Stimulated activated CD8-positive, alpha-beta memory T cell treated with anti-CD3 and anti-CD28 coated beads, Interleukin-7, amount 100 ng/mL, for 1 hour (primary cell): ENCODE measurements at places on chromosomes 7 and 10.

- DNase-seq: no peak
These were observed 398.1 kb downstream of the CDC14C start for GRCh38 chr7:49322476-49322875.

GRCh38 chr7:107920048-107920772 lies 29.2 kb downstream of the DLD start:
- DNase-seq: no peak

- DNase-seq: no peak
These were observed 234.2 kb downstream of the CRPPA start for GRCh38 chr7:16187131-16187530.

GRCh38 chr7:158586499-158587161 lies 993 bp downstream of the PTPRN2 start:
- DNase-seq: no peak

DNA sequence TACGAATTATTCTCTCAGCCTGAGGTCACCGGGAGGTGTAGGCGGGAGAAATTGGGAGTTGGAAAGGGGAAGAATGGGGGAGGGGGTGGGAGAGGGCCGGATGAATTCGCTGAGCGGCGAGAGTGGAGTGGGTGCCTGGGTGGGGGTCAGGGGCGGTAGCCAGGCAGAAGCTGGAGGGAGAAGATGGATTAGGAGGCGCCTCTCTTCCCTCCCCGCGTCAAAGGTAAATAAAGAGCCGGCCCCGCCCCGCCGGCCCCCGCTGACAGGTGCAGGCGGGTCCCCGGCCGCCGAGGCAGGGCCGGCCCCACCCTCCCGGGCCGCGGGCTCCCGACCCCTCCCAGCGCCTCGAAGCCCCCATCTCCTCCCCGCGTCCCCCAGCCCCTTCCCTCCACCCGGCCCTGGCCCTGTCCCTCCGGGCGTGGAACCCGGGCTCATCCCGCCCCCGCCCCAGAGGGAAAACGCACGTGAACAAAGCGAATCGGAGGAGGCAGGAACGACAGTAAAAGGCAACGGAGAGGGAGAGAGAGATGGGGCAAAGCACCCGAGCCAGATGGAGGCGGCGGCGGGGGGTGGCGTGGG lies 872 bp downstream of the FAM131B start:
- no peak for DNase-seq

DNA sequence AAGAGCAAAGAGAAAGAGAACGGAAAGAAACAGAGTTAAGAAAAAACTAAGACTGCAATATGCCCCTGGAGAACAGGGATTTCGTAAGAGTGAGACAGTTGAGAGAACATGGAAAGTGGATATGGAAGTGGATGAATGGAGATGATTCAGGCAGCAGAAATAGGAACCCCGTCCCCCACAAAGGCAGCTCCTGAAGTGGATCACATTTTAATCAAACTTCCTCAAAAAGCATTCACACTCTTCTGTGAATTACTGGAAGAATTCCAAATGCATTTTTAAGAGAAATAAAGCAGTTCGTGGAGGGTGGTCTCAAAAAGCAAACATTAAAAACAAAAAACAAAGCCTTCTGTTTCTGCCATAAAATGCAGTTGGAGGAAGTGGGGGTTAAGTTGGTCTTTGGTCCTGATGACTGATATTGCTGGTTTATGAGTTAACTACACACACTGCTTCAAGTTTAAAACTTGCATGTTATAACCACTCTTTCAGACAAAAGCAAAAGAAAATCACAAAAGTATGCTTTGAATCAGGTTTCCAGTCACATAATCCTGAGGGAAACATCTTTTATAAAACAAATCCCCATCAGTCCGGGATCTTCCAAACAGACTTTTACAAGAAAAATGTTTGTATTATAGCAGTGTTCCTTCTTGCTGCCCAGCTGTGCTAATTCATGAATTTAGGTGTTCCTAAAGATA lies 214.3 kb downstream of the FANK1 start:
- no peak for DNase-seq

GRCh38 chr10:87605628-87606251 lies 53.9 kb upstream of the PAPSS2 start:
- no peak for DNase-seq

DNA sequence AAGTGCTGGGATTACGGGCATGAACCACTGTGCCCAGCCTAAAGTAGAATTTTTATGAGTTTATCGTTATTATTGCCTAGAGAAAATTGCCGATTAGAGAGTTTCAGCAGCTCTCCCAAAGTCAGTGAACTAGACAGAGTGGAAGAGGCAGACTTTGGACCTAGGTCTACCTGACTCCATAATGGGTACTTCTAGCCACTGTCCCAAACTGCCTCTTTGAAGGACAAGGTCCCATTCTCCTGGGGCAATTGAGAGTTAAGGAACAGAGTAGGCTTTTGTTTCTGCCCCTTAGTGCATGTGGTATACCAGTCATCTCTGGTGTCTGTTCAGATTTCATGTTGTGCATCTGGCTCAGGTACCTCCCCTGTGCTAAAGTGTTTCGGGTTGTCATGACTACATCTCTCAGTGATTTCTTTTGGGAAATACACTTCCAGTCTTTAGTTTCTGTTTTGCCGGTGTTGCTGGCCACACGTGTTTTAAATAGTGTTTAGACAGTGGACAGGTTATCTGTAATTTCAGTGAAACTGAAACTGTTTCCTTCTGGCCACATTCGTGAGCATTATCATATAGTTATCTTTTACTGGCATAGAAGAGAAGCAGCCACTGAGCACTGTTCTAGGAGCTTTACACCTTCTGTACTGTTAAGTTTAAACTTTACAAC lies 4.7 kb downstream of the TMEM236 start:
- no peak for DNase-seq
